Stimulated activated CD8-positive, alpha-beta memory T cell treated with anti-CD3 and anti-CD28 coated beads, Interleukin-15, amount 100 ng/mL, for 24 hours (primary cell): ENCODE measurements at places on chromosomes 1 and 21.
A peak's percentile ranks its signal among the peaks of the same experiment; 100 is the strongest.

DNA sequence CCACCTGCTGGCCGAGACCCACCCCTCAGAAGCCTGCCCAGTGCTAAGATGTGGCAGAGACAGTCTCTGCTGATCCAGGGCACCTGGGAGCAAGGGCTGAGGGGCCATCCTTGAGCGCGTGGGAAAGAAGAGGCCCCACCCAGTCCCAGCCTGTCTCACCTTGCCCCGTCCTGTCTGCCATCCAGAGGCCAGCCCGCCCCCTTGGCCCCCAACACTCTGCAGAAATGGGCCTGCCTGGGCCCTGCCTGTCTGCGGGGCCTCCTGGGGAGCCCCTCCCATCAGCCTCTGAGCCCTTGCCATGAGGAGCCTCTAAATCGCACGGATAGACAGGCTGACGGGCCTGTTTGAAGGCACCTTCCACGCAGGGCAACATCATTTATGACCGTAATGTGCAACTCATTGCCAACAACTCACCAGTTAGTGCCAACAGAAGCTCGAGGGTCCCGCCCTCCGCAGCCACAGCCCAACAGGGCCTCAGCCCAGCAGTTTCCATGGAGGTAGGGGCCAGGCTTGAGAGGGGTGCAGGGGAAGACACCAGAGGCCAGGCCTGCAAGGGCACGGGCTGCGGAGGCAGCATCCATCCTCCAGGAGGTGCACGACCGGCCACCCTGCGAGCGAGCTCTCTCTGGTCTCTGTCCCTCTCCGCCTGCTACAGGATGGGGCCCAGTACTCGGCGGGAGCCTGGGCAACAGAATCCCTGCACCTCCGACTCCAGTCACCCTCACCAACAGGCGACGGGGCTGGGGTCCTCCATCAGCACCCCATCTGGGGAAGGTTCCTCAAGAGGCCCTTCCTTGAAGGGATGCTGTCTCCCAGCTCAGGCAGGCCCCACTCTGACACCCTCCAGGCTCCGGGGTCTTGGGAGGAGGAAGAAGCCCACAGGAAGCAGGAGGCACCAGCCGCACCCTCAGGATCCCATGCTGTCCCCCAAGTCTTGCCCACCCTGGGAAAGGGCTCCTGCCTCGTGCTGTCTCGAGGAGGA is 78.0 kb downstream of the MEGF6 start:
- DNase-seq: no peak

GRCh38 chr1:227944931-227945890 is 2.5 kb downstream of the WNT9A start:
- DNase-seq: no peak

DNA sequence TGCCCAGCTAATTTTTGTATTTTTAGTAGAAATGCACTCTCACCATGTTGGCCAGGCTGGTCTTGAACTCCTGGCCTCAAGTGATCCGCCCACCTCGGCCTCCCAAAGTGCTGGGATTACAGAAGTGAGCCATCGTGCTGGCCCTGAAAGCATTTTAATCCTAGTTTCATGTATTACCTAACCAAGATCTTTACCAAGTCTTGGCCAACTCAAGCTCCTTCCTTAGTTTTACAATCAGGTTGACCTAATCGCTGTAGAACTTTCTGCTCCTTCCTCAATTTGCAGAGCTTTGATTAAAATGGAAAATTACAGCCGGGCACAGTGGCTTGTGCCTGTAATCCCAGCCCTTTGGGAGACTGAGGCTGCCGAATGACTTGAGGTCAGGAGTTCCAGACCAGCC is 3.2 kb upstream of the TMEM63A start:
- no peak for DNase-seq

DNA sequence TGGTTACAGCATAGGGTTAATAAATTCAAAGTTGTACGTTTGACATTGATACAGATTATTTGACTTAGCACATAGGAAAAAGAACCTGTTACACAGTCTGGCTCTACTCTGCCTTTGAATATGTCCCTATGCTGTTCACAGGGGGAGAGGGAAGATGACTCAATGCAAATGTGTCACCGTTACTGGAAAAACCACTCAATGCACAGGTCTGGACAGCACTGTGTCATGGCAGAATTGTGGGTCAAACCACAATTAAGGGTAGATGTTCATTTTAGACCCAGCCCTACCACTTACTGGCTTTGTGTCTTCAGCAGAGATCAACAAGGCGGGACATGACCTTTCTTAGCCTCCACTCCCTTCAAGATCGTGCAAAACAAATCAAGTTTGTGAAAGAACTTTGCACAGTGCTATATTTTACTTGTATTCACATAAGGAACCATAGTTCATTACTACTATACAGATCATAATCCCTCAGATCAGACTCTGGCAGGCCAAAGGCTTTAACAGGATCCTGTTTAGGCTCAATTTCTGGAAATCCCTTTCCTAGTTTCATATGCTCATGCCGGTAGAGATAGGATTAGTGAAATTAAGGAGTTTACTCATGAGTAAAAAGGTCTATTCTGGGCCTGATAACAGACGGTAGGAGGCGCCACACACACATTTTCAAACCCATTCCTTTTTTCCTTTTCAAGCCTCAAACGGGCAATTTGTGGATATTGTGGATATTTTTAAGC is 22.1 kb downstream of the EIF2D start:
- DNase-seq: no peak

DNA sequence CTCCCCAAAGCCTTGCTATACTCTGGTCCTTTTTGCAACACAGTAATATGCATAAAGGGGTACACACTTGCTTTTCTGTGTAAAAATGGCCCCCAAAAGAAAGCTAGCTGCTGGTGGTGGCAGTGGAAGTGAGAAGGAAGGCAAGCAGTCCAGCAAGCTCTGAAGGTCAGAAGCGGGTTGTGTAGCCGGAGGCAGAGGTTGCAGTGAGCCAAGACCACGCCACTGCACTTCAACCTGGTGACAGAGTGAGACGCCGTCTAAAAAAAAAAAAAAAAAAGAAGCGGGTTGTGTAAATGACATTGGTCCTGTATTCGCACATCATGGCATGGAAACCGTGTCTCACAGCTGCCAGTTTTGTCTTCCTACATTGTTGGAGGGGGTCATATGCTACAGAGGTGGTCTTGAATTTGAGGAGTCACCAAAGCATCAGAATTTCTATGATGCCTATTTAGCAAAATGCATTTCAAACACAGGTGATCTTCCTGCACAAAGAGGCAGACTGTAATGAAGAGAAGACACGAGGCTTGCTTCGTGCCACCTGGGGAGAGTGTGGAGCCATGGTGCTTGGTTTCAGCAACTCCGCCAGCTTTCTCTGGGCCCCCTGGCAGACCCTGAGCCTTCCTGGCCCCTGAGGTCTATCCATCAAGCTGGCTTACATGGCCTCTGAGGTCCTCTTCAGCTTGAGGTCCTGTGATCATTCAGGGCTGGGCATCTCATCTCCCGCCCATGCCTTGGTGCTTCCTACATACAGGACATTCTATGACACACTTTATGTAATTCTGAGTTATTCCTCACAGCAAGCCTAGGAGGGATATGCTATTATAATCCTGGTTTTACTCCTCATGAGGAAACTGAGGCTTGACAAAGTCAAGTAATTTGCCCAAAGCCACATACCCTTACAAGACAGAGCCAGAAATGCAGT is 71.0 kb downstream of the TOMM20 start:
- no peak for DNase-seq

DNA sequence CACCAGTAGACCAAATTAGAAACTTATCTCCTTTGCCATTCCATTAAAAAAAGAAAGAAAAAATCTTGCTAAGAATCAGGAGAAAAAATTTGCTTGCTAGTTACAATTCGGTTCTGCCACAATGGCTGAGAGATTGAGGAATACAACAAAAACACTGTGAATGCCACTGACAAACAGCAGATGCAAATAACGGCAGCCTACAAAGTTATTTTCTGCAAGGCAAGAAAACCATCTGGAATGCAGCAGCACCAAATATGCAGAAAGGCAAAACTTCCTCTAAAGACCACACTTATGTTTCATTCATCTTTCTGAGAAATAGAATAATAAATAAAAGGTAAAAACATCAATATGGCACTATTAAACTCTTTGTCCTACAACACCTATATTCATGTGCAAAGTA is 75.7 kb downstream of the ENAH start:
- DNase-seq: no peak

DNA sequence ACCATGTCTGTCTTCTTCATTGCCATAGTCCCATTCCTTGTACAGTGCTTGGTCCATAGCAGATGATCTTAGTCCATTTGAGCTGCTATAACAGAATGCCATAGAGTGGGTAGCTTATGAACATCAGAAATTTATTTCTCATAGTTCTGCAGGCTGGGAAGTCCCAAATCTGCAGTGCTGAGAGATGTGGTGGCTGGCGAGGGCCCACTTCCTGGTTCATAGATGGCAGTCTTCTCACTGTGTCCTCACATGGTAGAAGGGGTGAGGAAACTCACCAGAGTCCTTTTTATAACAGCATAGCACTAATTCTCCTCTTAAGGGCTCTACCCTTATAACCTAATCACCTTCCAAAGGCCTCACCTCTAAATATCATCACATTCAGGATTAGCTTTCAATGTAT is 23.1 kb upstream of the RAP1A start:
- no peak for DNase-seq

GRCh38 chr1:237287876-237288521 is 246.0 kb downstream of the RYR2 start:
- no peak for DNase-seq

DNA sequence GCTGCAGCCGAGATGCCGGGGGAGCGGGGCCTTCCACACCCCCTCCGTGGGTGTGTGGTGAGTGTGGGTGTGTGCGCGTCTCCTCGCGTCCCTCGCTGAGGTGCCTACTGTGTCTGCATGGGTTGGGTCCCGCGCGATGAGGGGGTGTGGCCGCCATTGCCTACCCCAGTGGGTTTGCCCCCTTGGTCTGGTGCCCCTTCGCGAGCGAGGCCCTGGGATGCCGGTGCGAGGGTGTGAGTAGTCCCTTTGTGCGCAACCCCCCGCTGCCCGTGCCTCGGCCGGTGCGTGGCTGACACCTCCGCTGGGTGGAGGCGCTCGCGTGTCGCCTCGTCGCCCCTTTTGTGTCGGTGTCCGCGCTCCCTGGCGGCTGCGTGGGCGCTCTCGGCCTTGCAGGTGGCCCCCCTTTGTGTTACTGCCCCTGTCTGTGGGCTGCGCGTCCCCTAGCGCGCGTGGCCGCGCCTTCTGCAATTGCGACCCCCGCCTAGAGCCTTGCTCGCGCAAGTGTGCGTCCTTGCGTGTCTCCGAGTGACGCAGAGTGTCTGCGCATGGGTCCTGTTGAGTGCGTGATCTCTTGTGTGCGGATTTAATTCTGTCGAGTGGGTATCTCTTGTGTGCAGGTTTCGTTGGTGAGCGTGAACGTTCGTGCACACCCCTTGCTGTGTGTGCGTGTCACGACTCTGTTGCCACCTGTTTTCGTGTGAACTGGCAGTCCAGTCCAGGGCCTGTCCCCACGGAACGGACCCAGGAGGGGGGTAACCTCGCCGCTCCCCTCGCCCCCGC is 553 bp downstream of the TTC3 start:
- peak; percentile 25 for DNase-seq

GRCh38 chr1:233040494-233040893 is 90.1 kb downstream of the NTPCR start:
- DNase-seq: no peak

GRCh38 chr1:4425892-4426291 is 228.5 kb upstream of the AJAP1 start:
- no peak for DNase-seq

DNA sequence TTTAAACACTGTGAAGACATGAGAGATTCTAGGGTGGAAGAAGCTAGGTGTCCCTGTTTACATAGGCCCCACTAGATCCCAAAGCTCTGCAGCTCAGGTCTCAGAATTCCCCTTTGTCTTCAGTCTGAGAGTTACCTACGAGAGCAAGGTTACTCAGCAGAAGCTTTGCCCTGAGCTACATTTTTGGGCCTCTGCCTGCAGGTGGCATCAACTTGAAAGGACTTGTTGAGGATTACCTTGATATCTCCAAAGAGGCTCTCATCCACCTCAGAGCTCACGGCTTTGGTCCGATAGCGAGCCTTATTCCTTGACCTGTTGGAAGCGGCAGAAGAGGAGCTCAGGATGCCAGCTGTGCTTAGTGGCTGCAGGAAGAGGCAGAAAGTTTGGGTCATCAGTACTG is 7.0 kb downstream of the CFAP45 start:
- no peak for DNase-seq

GRCh38 chr1:178688244-178688643 is 36.8 kb upstream of the RALGPS2 start:
- no peak for DNase-seq

DNA sequence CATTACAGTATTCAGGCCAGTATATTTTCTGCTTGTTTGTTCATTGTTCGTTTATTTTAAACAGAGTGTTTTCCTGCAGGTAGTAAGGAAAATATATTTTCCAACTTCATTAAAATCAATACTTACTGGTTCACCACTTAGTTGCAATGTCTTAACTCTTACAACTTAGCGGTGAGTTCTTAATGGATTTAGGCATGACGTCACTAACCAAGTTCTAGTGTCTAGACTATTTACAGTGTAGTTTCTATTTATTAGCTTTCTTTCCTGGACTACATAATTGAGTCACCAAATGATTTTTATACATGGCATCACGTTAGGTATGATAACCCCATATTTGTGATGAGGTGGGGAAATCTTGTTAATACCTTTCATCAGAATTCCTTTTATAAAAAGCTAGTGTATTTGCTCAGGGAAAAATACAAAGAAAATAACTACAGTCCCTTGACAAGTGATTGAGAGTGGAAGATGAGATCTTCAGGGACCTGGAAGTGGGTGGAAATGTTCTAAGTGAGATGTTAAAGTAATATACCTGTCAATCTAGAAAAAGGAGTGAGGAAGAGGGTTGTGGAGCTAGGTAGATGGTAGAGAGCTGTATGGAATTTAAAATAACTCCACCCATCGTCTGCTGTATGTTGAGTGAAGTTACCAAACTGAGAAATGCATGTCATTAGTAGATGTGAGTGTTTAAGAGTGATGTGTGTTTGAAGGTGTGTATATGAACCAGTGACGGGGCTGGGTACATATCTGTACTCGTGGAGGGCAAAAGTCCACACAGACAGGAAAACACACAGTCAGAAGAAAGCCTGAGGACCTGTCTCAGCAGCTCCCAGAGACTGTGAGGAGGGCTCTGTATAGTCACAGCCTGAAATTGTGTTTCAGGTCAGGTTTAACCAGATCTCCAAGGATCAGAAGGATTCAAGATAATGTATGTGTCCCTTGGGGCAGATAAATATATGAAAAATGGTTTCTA is 197.6 kb upstream of the ADAMTS5 start:
- DNase-seq: no peak
